ENCODE measurements at places on chromosomes 7 and 10.

GRCh38 chr7:47672271-47672791 is 90.4 kb upstream of the TNS3 start:
- no peak overlapping the region for H3K4me3 ChIP-seq
- peaks cover 2% of the 10 kb centered on the region for H3K27me3 ChIP-seq
- H3K36me3 ChIP-seq, result no peaks in the 10 kb centered on the region
- DNase-seq, result no peak

DNA sequence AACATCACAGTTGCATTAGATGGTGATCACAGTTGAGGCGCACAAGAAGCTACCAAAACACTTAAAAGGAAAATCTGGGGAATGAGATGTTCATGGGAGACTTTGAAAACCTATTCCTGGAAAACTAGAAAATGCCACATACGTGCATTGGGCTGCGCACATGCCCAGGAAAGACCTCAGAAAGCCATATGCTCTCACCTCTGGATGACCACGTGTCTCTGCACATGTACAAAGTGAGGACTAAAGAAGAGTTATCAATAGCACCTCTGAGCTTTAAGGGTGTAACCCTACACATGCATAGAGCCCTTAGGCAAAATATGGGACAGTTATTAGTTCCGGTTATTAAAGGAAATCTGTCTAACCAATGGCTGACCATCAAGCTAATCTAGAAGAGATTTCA is 77.7 kb downstream of the CRPPA start:
- no peaks in the 10 kb centered on the region for H3K36me3 ChIP-seq
- no peaks in the 10 kb centered on the region for H3K27me3 ChIP-seq
- no peak overlapping the region for H3K4me3 ChIP-seq
- DNase-seq, result no peak

DNA sequence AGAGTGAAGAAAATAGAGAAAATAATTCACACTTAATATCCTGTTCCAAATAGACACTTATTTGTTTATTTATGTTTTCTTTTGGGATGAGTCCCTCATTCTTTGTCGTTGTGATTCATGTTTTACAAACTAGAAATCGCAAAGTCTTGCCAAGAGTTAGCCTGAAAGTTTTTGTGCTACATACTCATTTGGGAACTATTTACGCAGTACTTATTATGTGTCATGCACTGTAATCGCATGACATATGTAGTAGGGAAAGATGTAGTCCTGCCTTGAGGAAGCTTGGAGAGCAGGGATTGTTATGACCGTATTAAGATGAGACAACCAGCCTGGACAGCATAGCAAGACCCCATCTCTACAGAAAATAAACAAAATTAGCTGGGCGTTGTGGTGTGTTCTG is 189.3 kb downstream of the ABCA13 start:
- H3K36me3 ChIP-seq, result no peaks in the 10 kb centered on the region
- no peak for DNase-seq
- no peaks in the 10 kb centered on the region for H3K4me1 ChIP-seq
- peaks cover 2% of the 10 kb centered on the region for H3K27me3 ChIP-seq

GRCh38 chr10:72875250-72876055 is 18.1 kb upstream of the OIT3 start:
- peaks cover 5% of the 10 kb centered on the region for H3K36me3 ChIP-seq
- H3K4me1 ChIP-seq, result no peaks in the 10 kb centered on the region

DNA sequence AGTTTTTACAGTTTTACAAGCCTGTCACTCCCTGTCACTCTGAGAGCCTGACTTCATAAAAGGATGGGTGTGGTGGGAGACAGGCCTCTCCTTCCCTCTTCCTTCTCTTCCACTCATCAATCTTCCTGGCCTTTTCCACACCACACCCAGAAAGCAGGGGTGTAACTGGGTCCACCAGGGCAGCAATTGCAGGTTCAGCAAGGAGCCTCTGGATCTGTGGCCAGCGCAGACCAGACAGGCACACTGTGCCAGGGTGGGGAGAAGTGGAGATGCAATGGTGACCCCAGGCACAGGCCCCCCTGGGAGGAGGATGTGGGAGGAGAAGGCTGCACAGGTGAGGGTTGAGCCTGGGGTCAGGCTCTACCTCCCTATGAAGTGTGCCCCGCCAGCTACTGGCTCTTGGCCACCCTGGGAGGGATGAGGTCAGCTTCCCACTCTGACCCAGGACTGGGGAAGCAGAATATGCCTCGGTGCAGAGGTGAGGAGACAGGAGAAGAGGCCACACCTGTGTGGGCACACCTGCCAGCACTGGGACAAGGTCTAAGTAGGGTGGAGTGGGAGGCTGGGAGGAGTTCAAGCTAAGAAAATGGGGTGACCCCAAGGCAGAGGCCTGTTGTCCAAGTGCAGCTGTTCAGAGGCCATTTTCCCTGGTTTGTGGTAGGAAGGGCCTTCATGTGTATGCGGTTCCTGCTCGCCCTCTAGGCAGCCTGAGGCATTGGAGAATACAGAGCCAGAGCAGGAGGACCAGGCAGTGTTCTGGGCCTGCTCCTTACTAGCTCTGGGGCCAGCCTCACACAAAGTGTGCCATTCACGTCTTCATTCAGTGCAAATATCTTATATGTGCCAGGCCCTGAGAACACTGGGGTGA is 20.2 kb upstream of the TMEM72 start:
- peaks cover 5% of the 10 kb centered on the region for H3K27me3 ChIP-seq
- no peak for DNase-seq
- H3K4me3 ChIP-seq, result no peak overlapping the region
- H3K4me1 ChIP-seq, result no peaks in the 10 kb centered on the region

DNA sequence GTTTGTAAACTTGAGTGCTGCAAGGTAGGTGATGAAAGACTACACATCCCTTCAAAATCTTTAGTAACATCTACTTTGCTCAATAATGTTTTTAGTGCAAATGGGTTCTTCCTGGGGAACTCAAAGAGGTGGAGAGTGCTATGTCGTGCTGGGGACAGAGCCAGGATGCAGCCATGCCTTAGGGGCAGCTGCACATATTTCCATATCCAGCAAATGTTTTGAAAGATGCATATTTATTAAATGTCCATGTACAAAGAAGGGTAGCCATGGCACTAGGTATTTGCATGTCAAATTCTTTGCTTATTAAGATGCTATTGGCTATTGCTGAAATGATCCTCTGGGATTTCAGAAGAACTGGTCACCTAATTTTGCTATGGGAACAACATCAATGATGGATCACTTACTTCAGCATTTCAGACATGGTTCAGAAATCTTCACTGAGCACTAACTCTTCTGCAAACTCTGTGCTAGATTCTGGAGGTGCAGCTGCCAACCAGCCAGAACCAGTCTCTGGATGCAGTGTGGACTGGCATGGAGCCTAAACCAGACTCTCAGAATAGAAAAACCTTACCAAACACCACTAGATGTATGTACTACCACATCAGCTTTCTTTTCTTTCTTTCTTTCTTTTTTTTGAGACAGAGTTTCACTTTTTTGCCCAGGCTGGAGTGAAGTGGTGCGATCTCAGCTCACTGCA is 31.7 kb upstream of the DNMBP start:
- no peak overlapping the region for H3K27ac ChIP-seq
- no peaks in the 10 kb centered on the region for H3K36me3 ChIP-seq
- no peaks in the 10 kb centered on the region for H3K4me1 ChIP-seq
- no peak for DNase-seq
- peaks cover 13% of the 10 kb centered on the region for H3K27me3 ChIP-seq
- H3K4me3 ChIP-seq, result no peak overlapping the region

DNA sequence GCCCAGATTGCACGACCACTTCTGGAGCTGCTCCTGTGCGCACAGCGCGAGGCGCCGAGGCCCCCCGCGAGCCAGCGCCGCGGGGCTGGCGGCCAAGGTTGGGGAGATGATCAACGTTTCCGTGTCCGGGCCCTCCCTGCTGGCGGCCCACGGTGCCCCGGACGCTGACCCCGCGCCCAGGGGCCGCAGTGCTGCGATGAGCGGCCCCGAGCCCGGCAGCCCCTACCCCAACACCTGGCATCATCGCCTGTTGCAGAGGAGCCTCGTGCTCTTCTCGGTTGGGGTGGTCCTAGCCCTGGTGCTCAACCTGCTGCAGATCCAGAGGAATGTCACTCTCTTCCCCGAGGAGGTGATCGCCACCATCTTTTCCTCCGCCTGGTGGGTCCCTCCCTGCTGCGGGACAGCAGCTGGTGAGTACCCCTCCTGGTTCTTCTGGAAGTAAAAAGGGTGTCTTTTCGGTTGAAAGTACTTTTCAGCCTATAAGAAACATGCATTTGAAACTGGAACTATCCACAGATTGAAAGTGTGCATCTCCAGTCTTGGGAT is 683 bp downstream of the INSIG1 start:
- peak overlapping the region; percentile 91 for H3K4me3 ChIP-seq
- no peak for DNase-seq
- peak overlapping the region; percentile 97 for H3K27ac ChIP-seq
- H3K27me3 ChIP-seq, result no peaks in the 10 kb centered on the region
- peaks cover 41% of the 10 kb centered on the region for H3K4me1 ChIP-seq
- H3K36me3 ChIP-seq, result peaks cover 36% of the 10 kb centered on the region

DNA sequence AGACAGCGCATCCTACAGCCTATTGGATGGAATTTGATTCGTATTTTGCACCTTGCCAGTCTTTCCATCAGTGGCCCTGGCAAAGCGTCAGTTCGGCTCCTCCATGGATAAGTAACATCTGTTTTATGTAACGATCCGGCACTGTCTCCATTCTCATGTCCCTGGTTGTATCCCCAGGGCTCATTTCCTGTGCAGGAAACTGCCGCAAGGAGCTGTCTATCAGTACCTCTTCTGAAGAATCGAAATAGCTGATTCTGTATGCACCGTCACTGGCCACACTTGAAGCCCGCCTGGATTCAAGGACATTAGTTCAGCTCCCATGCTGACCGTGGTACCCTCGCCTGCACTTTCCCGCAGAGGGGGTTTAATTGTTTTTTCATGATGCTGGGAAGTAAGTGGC is 53.1 kb upstream of the NPS start:
- no peaks in the 10 kb centered on the region for H3K36me3 ChIP-seq
- no peak overlapping the region for H3K4me3 ChIP-seq
- H3K4me1 ChIP-seq, result no peaks in the 10 kb centered on the region
- H3K27me3 ChIP-seq, result no peaks in the 10 kb centered on the region
- no peak for DNase-seq

DNA sequence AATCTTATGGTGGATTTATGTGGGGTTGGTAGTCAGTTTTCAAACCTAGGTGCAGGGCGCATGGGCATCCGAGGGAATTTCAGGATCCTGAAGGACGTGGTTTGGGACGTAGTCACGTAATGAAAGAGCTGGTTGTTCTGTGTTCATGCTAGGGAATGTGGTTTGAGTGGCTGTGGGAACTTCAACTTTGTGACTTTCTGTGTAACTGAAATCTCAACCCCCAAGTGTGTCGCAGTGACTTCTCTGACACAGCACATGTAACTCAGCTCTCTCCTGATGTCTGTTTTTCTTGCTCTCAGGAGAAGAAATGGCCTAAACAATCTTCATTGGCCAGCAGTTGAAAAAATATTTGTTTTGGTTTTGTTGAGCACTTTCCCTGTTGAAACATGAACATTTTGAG is 199.0 kb downstream of the PTEN start:
- DNase-seq, result no peak
- no peaks in the 10 kb centered on the region for H3K27me3 ChIP-seq
- H3K36me3 ChIP-seq, result peaks cover 7% of the 10 kb centered on the region
- H3K4me1 ChIP-seq, result peaks cover 53% of the 10 kb centered on the region

DNA sequence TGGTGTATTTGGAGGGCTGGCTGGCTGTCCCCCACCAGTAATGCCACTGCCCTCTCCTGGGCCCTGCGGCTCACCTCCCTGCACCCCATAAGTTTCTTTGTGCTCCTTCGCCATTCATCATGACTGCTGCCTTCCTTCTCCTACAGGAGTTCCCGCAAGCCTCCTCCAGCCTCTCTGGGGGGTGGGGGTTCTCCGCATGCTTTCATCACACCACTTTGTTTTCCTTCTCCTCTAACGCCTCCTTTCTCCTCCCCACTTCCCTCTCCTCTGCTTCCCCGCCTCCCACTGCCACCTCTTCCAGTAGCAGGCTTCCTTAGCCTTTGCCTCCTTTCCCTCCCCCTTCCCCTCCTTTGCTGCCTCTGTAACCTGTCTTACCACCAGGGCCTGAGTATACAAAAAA is 58.1 kb downstream of the PAX2 start:
- H3K4me1 ChIP-seq, result no peaks in the 10 kb centered on the region
- H3K27me3 ChIP-seq, result peaks cover 49% of the 10 kb centered on the region
- H3K27ac ChIP-seq, result no peak overlapping the region
- H3K4me3 ChIP-seq, result no peak overlapping the region
- H3K36me3 ChIP-seq, result no peaks in the 10 kb centered on the region

DNA sequence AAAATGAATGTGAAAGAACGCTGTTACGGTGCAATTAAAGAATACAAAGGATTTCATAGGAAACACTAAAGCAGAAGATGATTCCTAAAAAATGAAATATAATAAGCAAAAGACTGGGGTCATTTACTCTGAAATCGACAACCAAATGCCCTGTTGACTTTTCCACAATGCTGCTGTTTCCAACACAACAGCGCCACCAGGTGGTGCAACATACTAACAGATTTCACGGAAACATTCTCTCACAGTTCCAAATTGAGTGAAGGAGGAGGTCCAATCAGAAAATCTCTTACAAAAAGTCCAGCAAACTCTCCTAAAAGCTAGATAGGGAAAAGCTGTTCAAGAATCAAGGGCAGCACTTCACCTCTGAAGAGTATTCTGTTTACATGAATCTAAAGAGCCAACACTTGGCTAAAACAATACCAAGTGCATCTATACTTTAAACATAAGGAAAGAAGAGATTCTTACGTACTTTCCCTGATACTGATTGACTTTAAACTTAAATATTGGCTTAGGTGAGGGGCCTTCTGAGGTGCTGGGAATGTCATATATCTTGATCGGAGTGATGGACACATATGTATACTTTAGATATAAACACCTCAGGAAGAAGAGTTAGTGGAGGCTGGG is 55.9 kb downstream of the UPF2 start:
- no peaks in the 10 kb centered on the region for H3K27me3 ChIP-seq
- no peak overlapping the region for H3K27ac ChIP-seq
- DNase-seq, result peak; percentile 59
- H3K36me3 ChIP-seq, result peaks cover 11% of the 10 kb centered on the region
- peaks cover 8% of the 10 kb centered on the region for H3K4me1 ChIP-seq

- no peak overlapping the region for H3K27ac ChIP-seq
- no peaks in the 10 kb centered on the region for H3K27me3 ChIP-seq
- DNase-seq, result no peak
- H3K4me1 ChIP-seq, result no peaks in the 10 kb centered on the region
- H3K36me3 ChIP-seq, result no peaks in the 10 kb centered on the region
Observed at GRCh38 chr10:19764111-19764510, 52.1 kb upstream of the PLXDC2 start.

DNA sequence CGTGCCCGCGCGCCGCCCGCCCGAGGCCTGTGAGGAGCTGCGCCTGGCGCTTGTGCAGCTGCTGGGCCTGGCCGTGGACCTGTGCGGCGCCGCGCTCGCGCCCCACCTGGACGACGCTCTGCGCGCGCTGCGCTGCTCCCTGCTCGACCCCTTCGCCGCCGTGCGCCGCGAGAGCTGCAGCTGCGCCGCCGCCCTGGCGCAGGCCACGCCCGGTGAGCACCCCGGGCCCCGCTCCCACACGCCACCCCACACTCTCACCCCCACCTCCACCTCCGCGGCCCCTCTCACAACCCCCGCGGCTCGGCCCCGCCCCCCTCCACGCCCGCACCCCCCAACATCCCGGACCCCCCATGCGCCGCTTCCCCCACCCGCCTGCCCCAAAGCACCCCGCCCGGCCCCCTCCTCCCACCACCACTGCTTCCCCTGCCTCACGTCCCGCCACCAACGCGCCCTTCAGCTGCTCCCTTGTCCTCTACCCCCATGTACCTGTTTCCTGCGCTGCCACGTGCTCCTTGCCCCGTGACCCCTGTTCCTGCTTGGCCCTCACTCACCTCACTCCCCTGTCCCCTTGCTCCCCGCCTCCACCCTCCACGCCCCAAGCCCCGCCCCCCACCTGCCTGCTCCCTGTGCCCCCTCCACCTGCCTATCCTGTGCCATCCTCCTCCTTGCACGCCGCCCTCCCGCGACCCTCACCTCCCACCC is at the start of gene PRKAR1B:
Gene PRKAR1B, minus strand, starts transcription at position 178 of the 702 bp plus-strand sequence. CDS start 15,776 bp downstream, outside the sequence.
- no peaks in the 10 kb centered on the region for H3K27me3 ChIP-seq
- peak within 1 kb of the TSS; percentile 96 for H3K27ac ChIP-seq
- DNase-seq, result peak; percentile 21
- peak within 1 kb of the TSS; percentile 92 for H3K4me3 ChIP-seq

Measured in activated T-helper 1 cell treated with anti-CD3 and anti-CD28 coated beads, Interleukin-12 subunit alpha, Interleukin-12 subunit beta, Interleukin-2, Interleukin-4 antibody, amounts not matched to agents 30 ng/mL and 10 ng/mL and 1 ng/mL, durations not matched to agents 14 hours and 24 hours and 36 hours (primary cell).